ENCODE measurements at places on chromosomes 2 and 18.

DNA sequence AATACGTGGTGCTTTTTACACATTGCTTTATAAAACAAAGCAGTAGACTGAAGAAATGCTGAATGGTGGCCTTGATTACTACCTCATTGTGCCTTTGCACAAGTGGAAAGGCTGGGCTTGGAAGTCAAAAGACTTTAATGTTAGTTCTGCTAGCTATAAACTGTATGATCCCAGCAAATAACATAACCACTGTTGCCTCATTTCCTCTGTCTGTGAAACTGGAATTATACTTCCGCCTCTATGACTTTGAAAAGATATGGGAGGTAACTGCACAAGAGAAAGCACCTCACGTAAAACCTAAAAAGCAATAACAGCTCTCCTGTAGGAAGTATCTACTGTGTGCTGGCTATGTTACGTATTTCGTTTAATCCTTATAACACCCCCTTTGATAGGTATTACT lies 43.4 kb upstream of the DSC1 start:
- DNase-seq, result no peak

GRCh38 chr2:67625690-67626475 lies 228.8 kb downstream of the ETAA1 start:
- DNase-seq, result no peak

DNA sequence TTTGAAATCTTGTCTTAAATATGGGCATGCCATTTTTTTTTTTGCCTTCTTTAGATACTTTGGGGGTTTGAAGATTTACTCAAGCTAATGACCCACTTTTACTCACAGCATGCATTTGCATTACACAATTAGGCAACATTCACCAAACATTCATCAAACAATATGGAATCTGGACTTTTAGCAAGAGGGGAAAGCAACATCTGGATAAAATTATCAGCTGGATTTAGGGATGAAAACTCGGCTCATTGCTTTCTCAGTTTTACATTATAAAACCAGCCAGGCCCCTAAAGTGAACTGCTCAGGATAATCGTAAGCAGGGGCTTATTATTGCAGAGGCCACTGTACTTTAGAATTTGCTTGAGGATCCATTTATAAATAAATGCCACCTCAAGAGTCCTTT lies 44.7 kb downstream of the SOX11 start:
- no peak for DNase-seq

- no peak for DNase-seq
Observed at GRCh38 chr2:165469417-165469816, at the start of gene CSRNP3. CSRNP3 (plus strand) TSS chr2:165469698; CDS start chr2:165595066, 125,368 bp downstream.

DNA sequence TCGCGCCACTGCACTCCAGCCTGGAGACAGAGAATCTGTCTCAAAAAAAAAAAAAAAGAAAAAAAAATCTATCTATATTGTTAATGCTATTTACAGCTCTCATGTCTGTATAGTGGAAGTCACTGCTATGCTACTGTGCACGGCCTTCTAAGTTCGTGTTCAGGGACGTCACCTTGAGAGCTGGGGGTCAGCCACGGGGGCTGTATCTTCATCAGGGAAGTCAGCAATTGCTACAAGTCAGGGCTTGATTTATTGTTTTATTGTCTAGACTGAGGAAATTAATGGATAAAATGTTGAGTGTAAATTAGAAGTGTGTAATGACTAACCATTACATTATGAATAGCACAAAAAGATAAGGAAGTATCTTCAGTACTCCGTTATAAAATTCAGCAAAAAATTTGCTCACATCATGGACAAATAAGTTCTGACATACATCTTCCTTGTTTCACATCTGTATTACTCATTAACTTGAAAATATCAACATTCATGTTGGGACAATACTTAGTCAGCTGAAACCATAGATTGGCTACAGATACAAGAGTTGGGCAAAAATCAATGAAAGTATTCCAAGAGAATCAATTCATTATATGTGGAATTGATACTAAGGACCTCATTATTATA lies 136.6 kb upstream of the SEC11C start:
- no peak for DNase-seq

DNA sequence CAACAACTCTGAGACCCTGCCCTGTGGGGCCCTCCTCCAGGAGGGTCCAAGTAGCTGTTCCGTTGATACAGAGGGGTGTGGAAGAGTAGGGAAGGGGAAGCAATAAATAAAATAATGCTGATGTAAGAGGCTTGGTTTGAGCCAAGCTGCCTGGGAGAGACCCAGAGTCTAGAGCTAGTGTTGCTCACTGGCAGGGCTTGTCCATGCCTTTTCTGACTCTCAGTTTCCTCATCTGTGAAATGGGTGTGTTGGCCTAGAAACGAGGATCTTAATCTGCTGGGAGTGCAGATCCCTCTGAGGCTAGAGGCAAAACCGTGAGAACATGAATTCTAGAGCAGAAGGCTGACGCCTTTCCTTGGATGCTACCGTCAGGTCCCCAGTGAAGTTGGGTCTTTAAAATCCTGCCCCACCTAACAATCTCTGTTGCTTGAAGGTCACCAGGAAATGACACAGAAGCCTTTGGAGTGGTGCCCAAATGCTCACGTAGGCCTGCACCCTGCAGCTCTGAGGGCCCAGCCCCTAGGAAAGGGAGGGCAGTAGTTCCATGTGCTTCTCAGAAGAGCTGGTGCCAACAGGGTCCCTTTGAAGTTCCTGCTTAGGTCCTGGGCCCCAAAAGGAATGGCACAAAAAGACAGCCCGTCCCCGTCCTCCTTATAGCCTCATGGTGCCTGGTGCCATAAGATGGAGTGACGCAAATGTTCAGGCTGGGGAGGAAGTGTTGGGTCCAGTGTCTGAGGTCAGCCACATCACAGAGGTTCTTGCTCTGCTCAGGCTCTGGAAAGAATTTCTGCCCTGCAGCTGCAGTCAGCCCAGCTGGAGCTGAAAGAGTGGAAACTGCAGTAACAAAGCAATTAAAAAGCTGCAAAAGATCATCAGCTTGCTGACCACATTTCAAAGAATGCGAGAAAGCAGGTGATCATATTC lies 73.2 kb upstream of the SMAD2 start:
- no peak for DNase-seq

DNA sequence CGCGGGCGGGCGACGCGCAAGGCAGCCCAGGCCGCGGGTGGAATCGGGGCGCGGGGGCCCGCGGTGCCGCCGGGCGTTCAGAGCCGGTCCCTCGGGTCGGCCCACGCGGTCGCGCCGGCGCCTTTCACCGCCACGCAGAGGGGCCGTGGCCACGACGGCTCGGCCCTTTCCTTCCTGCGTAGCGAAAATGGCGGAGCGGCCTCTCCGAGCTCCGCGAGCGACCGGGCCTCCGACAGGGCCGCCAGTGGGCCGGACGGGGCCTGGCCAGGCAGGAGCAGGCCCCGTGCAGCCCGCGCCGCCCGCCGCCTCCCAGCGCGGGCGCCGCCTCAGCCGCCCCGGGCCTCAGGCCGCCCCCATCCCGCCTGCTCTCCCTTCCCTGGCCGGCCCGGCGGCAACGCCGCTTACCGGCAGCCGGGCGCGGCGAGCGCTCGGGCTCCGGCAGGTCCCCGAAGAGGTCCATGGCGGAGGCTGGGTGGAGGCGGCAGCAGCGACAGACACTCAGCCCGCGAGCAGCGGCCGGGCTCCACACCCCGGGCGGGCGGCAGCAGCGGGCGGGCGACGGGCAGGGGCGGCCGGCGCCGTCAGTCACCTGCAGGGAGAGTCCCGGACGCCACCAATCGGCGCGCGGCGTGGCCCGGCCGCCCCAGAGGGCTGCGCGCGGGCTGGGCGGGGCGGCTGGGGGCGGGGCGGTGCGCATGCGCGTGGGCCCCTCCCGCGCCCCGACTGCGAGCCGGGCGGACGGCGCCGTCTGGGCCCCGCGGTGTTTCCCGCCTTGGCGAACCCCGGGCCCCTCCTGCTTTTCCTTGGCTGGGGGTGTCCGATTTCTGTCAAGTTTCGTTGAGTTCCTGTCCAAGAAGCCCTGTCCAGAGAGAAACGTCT lies at the start of gene ILKAP:
Gene ILKAP (minus strand): TSS at position 602 of the 879 bp plus-strand sequence. CDS start 142 bp downstream, at position 460.
- DNase-seq, result peak; percentile 95

- no peak for DNase-seq
Observed at GRCh38 chr2:47946593-47946992, 40.3 kb upstream of the FBXO11 start.

- no peak for DNase-seq
Observed at GRCh38 chr2:55119711-55120487, 69.6 kb upstream of the RTN4 start.

- no peak for DNase-seq
Observed at GRCh38 chr18:40079786-40080185, 1875.2 kb upstream of the PIK3C3 start.

DNA sequence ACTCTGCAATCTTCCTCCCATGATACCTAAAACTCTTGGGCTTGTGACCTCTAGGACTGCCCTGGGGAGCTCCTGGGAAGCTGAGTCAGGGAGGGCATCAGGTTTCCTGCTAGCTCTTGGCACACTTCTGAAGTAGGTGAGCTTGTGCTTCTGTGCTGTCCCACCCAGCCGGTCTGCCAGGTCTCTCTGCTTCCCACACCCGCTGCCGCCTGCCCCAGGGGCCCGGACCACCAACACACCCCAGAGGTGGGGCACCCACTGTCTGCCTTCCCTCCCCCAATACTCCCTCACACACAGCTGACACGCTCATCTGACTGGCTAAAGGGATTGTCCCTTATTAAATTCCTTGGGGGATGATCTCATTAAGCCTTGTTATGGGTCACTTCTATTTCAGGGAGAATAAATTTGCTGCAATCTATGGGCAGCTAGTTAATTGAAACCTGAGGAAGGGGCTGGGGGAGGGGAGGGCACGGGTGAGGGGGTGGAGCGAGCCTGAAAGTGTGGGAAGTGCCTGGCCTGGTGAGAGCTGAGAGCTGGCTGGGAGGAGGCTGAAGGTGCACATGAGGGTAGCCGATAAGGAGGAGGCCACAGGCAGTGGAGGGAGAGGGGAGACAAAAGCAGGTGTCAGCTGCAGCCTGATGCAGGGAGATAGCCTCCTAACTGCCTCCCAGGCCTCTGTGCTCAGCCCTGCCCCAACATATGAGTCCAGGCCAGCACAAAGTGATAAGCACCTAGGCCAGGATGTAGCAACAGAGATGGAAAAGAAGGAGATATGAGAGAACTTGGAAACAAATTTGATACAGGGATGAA lies 48.8 kb downstream of the HAUS1 start:
- DNase-seq, result no peak

GRCh38 chr18:24500217-24500616 lies 39.8 kb downstream of the HRH4 start:
- no peak for DNase-seq

- no peak for DNase-seq
Observed at GRCh38 chr2:26769089-26769761, 5.1 kb downstream of the SLC35F6 start.

DNA sequence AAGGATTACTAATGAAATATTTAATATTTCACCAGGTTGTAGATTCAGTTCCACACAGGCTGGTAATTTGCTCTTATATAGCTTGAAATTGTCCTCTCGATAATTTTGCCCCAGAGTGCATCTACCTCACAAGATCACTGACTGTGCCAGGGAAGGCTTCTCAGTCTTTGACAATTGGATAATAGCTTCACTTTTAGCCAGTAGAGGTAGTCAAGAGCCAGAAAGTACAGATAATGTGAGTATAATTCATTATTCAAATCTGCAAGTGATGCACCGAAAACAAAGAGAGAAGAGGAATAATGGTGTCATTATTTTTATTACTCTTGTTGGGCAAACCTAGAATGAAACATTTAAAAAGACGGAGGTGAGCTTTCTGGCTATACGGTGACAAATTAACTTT lies 292.8 kb downstream of the EN1 start:
- DNase-seq, result no peak

- DNase-seq, result no peak
Observed at GRCh38 chr18:57776354-57776753, 26.8 kb downstream of the ATP8B1 start.

DNA sequence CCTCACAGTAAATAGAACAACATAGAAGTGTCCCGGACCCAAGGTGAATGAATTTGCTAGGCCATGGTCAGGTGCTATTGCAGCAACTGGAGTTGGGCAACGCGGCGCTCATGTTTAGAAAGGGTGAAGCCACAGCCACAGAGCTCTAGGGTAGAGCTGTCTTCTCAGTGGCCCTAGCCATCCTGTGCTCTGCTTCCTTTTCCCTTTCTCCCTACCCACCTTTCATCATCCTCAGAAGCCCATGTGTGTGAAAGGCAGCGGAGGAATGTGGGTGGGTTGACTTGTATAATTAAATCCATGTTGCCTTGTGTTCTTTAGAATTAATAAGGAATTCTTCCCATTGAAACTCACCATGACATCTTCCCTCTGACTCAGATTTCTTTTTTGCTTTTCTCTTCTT lies 336.7 kb downstream of the OSR1 start:
- DNase-seq, result no peak

DNA sequence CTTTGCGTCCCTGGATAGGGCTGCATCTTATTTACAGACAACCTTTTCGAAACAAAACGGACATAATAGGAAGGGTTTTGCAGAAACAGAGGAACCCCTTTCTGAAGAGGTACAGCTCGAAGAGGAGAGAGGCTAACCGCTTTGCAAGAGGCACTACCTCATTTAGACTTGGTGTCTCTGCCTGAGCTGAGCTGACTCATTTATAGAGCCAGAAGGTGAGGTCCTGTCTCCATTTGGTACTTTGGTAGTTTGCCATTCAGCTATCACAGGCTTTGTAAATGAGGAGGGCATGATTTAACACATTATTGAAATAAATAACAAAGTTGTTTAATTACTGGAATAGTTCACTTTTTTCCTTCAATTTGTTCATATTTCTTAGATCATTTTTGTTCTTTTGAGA lies 2.2 kb upstream of the NXPH2 start:
- no peak for DNase-seq

- no peak for DNase-seq
Observed at GRCh38 chr2:19854596-19855541, 46.9 kb downstream of the TTC32 start.

DNA sequence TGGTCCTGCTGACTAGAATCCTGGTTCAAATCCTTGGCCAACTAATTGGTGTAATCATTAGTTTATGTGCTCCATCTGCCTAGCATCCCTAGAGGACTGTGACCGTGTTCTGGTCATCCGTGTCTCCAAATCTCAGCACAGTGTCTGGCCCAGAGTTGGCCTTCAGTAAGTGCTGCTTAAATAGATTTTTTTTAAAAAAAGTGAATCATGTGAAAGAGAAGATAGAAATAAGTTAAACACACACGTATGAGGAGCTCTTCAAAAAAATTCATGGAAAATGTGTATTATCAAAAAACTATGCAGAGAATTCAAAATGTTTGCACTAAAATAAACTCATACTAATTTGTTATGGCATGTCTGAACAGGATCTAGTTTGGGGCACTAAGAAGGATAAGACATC lies 129.3 kb upstream of the TLK1 start:
- DNase-seq, result no peak

GRCh38 chr2:127675331-127676261 lies at the start of gene LIMS2:
LIMS2 (minus strand) TSS chr2:127675530; CDS start chr2:127675024, 506 bp downstream.
- DNase-seq, result no peak

DNA sequence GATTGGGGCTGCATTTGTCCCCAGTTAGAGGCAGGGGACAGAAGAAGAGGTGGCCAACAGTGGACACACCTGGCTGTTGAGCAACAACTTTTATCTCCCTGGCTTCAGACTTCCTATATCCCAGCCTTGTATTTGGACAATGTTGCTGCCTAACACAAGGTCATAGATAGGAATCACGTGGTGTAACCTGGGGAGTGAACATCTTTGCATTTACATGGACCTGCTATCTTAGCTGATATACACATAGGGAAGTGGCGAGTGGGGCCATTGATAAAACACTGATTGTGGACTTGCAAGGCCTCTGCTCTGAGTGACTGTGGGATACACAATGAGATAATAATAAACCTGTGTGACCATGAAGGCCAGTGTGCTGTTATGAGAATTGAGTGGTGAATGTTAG lies 26.9 kb downstream of the RAPGEF4 start:
- DNase-seq, result no peak

GRCh38 chr2:8922431-8922830 lies 81.1 kb downstream of the MBOAT2 start:
- DNase-seq, result no peak

Data from T-helper 1 cell (primary cell).